ENCODE measurements at places on chromosomes 5 and 9. TPM values are rescaled to one million over a fixed set of nuclear protein-coding genes. Genes with fewer than 3 reads are reported as not detected.

The ANKRD31 gene
- polyA plus RNA-seq, result 0.73 TPM

The IFNA2 gene
- not detected for polyA plus RNA-seq

GRCh38 chr5:128539038-128539429, 989 bp upstream of the FBN2 start:
- peak; percentile 16 for DNase-seq

The IL4 gene
- not detected for polyA plus RNA-seq

The IL3 gene
- not detected for polyA plus RNA-seq

The C9orf50 gene
- 0.29 TPM for polyA plus RNA-seq

The SLC6A18 gene
- 1.2 TPM for polyA plus RNA-seq

The C9orf153 gene
- polyA plus RNA-seq, result not detected

DNA sequence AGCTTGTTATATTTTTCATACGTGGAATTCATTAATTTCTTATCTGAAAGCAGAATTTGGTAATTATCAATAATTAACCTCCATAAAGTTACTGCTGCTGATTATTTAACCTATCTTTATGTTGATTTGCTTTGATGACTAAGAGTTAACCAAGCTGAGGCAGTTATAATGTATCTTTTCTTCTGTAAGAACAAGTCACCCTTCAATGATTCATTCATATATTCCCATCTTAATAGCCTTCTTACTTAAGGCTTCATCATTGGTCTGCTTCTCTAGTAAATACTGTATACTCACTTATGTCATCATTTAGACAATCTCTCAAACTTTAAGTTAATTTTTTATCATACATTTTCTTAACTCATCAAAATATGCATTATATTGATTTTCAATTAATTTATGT, 592.2 kb downstream of the ANXA1 start:
- no peak for DNase-seq

GRCh38 chr5:72799721-72800120, 16.7 kb upstream of the TNPO1 start:
- DNase-seq, result no peak

DNA sequence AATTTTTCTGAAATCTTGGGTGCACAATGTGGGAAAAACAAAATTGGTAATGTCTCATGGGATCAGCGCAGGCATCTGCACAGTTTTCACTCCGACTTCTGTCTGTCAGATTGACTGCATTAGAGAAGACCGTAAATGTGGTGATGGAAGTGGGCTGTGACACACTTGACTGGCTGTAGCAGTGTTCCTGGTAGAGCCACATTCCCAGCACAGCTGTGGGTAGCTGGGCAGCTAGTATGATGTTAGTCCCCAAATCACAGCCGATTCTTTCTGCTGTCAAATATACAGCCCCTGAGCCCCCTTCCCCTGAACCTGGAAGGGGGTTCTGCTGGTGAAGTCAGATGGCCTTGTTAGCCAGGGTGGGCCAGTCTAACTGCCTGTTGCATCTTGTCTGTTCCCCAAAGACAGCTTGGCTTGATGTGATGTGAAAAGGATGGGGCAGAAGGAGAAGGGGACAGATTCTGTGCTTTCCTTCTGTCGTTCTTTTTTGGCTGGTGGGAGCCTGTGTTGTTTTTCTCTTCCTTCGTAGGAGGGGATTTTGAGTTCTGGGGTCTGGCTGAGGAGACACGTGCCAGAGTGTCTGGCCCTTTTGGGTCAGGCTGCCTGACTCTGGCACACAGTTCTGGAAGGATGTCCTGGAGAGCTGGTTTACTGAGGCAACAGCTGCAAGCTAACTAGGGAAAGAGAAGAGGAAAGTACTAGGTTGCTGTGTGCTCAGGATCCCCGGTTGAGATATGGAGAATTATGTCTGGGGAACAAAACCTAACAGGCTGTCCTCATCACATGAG, 66.4 kb upstream of the SPRY4 start:
- DNase-seq, result no peak

DNA sequence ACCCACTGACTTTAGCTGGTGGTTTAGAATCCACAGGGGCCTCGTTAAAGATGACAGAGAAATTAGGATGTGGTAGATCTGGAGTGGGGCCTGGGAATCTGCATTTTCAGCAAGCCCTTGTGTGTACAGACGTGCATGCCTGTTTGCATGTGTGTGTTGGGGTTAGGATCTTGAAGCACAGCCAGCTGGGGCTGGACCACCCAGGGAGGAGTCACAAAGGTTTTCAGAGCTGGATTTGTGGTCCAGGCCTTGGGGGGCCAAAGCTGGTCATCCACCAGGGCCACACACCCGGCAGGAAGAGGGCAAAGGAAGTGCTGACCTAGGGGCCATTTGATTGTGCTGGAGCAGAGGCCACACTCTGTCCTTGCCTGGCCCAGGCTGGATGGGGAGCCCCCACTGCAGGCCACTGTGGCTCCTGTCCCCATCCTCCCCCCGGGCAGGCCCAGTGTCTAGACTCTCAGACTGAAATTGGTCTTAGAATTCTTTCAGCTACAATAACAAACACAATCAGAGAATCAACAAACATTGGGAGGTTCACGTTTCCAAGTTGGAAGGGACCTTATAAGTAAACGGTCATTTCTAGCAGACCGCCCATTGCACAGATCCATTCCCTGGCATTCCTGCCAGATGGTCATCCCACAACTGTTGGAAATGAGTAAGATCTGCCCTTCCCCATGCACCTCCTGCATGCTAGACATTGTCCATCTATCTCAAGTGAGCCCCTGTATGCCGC, 10.3 kb downstream of the CDX1 start:
- no peak for DNase-seq
